ENCODE measurements at places on chromosomes 5 and 9. TPM values are rescaled to one million over a fixed set of nuclear protein-coding genes. Genes with fewer than 3 reads are reported as not detected.

The NUTM2F gene
- total RNA-seq, result not detected

The RABL6 gene
- total RNA-seq, result 28.0 TPM

The ARRDC1 gene
- 21.9 TPM for total RNA-seq

The RNF180 gene
- 4.6 TPM for total RNA-seq

Data from skin of body (tissue), 3 donors.